ENCODE measurements at places on chromosomes 13 and 19.

DNA sequence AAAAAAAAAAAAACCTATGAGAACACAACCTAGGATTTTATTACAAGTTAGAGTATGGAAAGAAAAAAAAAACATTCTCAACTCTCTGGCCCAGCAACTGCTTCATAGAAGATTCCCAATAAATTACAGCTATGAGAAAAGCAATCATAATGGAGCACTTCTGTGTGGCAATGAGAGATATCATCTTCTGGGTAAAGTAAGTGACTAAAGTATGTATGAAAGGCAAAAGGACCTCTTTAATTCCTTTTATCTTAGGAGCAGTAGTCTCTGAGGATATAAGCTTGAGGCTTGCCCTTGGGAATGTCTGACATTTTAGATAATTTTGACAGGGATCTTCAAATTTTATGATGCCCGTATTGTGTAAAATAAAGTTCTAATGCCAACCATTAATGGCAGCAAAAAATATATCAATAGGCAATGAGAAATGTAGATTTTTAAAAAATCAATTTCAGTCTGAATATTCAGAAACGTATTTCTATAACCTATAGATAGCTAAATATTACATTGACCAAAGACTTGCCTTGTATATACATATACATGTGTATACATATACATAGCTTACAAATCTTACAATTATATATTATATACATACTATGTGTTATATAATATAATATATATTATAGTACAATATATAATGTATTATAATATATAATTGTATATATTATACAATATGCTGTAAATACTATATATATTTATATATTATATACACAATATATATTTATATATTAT lies 823.9 kb upstream of the SLITRK1 start:
- DNase-seq: no peak

DNA sequence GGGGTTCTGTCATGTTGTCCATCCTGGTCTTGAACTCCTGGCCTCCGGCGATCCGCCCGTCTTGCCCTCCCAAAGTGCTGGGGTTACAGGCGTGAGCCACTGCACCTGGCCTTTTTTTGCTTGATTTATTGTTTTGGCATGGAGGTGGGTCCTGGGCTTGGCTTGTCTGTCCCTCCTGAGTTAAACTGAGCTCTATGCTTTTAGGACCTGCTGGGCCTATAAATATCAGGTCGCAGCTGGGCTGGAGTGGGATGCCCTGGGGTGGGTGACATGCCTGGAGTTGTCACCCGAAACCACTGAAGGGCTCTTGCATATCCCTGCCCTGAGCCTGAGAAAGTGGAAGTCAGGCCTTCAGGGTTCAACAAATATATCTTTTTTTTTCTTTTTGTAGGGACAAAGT lies 5.5 kb downstream of the ARRDC5 start:
- DNase-seq: no peak

DNA sequence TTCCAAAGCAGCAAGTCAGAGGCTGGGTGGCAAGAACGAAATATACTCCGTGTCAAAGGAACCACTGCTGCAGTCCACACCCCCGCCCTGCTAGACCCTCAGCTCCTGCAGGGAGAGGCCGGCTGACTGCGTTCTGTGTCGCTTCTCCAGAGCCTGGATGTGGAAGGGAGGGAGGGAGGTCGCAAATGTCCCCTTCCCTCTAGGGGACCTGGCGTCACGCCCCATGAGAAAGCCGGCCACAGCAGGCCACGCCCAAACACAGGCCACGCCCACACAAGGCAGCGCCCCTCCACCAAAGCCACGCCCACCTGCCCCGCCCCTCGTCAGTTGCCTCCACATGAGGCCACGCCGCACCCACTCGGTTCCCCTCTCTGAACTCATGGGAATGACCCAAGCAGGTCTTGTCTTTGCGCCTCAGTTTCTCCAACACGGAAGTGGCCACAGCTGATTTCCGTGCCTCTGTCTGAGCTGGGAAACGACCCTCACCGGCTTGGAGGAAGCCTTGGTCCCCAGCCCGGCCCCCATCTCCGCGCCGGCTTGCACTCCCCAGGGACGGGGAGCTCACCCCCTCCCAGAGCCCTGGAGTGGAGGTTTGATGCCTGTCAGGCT lies 38.4 kb upstream of the TCF3 start:
- DNase-seq: peak; percentile 98

DNA sequence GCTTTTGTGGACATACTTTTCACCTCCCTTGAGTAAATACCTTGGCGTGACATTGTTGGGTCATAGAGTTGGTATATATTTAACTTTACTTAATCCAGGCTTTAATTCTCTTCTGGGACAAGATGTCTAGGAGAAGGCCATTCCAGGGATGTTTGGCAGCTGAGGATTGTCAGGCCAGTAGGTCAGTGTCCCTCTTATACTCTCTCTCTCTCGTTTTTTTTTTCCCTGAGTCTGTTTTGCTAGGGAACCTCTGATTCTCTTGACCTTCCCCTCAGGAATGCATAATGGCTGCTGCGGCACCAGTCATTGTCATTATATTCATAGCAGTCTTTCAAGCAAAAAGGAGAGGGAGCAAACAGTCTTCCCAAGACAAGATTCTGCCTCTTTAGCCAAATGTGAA lies 48.8 kb downstream of the BICRA start:
- DNase-seq: no peak

DNA sequence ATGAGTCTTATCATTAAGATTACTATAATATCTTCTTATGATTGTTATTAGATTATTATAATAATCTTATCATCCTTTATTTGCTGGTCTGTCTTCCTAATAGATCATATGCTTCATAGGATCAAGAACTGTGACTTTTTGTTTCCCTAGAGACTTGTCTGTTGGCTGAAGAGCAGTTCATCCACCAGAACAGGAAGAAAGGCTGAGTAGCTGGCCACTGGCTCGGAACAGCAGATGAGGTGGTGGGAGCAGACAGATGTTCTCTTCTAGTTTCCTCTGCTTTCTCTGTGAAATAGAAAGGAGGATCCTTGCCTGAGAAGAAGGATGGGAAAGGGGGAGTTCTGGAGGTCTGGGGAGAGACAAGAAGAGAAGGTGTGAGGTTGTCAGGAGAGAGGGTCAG lies 120.0 kb downstream of the CCNA1 start:
- no peak for DNase-seq

DNA sequence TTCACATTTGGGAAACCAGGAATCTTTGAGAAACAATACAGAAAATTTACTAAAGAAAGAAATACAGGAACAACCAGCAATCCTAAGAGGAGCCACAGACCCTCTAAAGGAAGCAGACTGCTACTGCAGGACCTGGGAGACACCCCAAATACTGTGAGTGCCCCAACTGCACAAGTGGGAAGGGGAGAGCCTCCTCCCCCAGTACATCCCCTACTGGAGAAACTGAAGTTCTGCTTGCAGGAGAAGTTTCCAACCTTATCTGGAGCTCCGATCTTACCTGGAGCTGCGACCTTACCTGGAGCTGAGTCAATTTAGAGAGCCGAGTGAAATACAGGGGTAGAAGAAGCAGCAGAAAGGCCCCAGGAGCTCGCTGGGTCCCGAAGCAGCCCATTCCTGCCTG lies 236.4 kb upstream of the SPRY2 start:
- no peak for DNase-seq

- no peak for DNase-seq
Measured at GRCh38 chr13:40368127-40368891, 298.1 kb downstream of the FOXO1 start.

DNA sequence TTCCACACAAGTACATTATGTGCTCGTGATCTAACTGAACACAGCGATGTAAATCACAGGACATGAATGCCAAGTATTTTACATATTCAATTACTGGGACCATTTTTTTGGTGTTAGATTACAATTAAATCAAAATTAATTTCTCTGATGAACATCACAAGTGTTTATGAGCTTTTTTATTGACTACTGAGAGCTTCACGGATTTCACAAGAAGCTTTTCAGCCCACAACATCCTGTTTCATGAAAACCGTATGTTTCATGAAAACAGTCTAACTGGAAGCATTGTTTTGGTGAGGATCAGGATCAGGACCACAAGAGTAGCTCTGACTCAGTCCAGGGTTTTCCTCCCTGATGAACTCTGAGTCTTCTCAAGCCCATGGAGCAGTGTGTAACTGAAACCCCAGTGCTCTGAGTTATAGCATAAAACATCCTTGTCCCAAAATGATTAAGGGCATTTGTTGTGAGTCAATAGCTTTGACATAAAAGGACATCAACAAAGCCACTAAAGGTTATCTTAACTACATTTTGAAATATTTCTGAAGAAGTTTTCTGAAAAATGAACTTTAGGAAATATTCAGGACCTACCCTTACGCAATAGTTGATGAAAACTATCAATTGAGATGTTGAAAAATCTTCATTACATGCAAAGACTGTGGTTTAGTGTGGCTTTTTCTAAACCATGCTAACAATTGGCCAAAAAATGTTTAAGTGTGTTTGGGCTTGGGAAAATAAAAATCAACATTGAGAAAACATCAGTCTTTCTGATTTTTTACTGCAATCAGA lies 49.3 kb downstream of the UFM1 start:
- DNase-seq: no peak

DNA sequence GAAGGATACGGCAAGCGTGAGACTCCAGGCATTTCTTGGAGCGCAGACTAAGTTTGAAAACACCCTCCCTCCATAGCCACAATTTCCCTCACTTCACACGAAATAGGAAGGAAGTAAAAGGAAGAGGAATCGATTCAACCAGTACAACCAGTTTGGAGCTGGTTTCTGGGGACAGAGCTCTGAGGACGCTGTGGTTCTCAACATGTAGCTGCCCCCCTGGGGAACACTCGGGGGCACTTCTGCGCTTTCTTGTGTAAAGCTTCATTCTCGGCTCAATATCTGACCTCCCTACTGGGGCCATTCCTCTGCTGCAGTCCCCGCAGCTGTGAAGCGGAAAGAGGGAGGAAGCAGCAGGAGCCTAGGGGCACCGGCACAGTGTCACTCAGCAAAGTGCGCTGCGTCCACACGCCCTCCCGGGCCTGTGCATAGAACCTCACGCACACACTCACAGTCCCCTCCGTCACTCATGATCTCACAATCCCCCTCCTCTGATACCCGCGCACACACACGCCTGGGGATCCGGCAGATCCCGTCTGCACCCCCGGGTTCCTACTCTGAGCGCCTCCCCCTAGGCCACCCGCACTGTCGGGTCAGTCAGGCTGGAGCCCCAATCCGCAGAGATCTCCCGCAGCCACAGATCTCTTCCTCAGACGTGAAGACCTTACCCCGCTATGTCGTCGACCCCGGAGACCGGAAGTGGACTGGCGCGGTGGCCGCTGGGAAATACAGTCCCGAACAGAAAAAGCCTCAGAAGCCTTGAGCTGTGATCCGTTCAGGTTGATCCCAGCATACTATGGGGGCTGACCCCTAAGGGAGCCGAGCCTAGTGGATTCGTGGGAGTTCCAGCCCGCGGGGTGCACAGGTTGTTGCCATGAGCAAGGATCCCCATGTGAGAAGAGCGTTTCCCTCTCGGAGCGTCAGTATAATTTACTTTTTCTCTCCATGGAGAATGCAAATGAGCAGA lies at the start of gene ZNF780A:
ZNF780A (minus strand) TSS at position 703 of the 964 bp plus-strand sequence. CDS start 6,190 bp downstream, outside the sequence.
- peak; percentile 85 for DNase-seq

DNA sequence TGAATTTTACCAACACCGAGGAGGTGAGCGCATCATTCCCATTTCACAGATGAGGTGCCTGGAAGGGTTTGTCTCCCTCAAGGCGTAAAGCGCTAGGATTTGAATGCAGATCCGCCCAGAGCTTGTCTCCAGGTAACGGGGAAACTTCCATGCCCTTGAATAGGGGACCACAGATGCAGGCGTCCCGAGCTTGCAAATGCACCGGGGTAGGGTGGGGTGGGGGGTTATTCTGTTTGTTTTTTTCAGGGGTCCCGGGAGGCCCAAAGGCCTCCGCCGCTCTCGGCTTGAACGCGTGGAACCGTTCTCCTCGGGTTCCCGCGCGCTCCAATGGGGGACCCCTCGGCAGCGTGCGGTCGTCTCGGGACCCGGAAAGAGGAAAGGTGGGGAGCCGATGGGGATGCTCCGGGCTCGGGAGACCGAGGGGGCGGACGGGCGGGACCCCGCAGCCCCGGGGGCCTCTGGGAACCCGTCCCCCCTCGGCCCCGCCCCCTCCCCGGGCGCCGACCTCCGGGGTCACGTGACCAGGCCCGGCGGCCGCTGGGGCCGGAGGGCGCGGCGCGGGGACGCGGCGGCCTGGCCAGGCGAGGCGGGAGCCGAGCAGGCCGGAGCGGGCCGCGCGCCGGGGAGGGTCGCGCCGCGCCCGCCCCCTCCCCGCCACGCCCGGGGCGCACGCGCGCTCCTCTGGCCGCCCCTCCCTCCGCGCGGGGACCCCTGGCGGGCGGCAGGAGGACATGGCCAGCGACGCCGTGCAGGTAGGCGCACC lies at the start of gene PKN1:
PKN1 (plus strand) TSS at position 516 of the 763 bp plus-strand sequence; CDS start at position 732, 216 bp downstream.
- DNase-seq: peak; percentile 78

DNA sequence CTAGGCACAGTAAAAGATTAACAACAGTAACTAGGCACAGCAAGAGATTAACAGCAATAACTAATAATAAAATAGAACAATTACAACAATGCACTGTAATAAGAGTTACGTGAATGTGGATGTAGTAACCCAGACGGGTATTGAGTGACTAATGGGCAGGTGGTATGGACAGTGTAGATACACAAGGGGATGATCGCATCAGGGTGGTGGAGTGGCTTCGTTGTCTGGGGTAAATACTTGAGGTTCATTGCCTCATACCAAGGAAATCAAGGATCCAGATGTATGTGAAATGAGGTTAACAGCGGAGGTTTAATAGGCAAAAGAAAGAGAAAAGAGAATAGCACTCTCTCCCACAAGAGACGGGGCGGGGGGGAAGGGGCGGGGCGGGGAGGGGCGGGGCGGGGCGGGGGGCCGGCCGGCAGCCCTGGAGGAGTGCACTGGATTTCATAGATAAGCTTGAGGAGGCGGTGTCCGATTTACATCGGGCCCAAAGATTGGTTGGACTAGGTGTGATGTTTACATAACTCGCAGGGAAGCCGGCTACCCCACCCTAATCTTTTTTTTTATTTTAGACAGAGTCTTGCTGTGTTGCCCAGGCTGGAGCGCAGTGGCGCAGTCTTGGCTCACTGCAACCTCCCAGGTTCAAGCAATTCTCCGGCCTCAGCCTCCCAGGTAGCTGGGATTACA lies 106.3 kb downstream of the KCTD15 start:
- peak; percentile 73 for DNase-seq

DNA sequence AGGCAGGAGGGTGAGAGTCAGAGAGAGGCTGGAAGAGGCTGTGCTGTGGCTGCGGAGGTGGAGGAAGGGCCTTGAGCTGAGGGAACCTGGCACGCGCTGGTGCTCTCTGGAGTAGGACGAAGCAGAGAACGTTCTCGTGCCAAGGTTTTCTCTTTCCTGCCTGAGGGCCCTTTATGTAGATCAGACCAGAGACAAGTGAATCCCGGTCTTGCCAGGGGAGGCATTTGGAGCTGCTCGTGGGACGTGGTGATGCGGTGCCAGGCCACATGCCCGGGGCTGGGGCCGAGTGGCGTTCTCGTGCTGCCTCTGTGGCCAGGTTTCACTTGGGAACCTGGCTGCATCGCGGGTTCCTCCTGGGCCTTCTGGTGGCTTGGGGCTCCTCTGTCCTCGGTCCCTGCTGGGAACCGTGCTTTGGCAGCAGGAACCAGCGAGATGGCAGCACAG lies 54.2 kb downstream of the KDM4B start:
- no peak for DNase-seq

- DNase-seq: no peak
Measured at GRCh38 chr19:27765397-27765796, 1447.6 kb downstream of the UQCRFS1 start.

- DNase-seq: no peak
Measured at GRCh38 chr13:29465741-29466293, 129.7 kb downstream of the SLC7A1 start.
